ENCODE measurements at places on chromosomes 4 and X. TPM values are rescaled to one million over a fixed set of nuclear protein-coding genes. Genes with fewer than 3 reads are reported as not detected.

- no peak for DNase-seq
Observed at GRCh38 chrX:110139172-110139571, 136.3 kb downstream of the TMEM164 start.

DNA sequence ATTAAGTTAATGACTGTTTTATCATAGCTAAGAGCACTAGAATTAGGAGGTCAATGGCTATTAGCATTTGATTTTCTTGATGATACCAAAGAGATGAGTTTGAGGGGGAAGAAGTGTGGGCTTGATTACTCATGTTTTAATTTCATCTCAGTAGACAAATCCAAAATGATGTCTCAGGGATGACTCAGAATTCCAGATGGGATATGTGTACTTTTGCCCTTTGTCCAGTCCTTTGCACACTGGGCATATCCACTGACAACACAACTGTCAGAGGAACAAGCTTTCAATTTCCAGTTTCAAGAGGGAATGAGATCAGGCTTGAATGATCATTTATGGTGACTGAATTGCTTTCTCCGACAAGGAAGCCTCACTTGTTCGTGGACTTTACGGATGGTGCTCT is 325.3 kb upstream of the FTHL17 start:
- peak; percentile 53 for DNase-seq

GRCh38 chr4:74449571-74450297 is 4.8 kb downstream of the AREG start:
- no peak for DNase-seq

GRCh38 chr4:80922941-80923340 is 107.6 kb upstream of the BMP3 start:
- no peak for DNase-seq

GRCh38 chr4:26459054-26459755 is 31.1 kb downstream of the CCKAR start:
- peak; percentile 19 for DNase-seq

DNA sequence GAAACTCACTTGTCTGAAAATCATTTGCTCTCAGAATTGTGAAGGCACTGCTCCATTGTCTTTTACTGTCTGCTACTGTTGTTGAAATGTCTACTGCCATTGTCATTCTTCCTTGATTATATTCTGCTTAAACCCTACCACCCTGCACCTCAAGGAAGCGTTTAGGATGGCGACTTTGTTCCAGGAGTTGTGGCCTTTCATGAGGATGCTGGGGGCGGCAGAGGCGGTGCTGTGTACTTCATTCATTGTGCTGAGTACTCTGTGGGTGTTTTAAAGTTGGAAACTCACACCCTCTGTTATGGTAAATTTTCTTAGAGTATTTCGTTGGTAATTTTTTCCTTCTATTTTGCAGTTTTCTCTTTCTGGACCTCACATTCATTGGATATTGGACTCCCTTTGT is 258.9 kb downstream of the TENM3 start:
- DNase-seq = no peak

GRCh38 chr4:23401572-23401971 is 488.3 kb downstream of the PPARGC1A start:
- DNase-seq = no peak

- DNase-seq = no peak
Observed at GRCh38 chrX:104469771-104470170, 96.2 kb upstream of the IL1RAPL2 start.

DNA sequence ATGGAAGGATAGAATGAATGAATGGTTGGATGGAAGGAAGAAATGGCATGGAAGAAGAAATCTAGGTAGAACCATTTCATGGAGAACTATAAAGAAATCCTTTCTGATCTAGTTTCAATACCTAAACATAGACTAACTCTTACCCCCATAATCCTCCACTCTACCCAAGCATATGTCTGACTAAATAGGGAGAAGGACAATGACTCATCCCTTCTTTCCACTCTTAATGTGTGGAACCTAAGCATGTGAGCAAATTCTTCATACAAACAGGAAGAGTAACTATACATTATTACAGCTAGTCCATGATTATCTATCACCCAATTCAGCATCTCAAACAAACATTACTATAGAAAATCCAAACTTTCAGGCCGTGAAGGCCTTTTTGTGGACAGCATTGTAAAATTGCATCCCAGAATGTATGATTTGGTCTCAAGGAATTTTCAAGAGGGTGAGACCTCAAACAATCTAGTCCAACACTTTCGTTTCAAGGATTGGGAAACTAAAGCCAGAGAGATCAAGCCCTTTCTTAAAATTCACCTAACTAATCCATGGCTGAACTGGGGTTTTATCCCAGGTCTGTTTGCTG is 11.2 kb downstream of the C1QTNF7 start:
- DNase-seq = peak; percentile 47

- DNase-seq = no peak
Observed at GRCh38 chr4:180751009-180751408, 1492.2 kb upstream of the TENM3 start.

GPR50 gene
- not detected for total RNA-seq

GAGE1 gene
- total RNA-seq = not detected

All from foreskin keratinocyte (primary cell).